ENCODE measurements at places on chromosomes 6 and 20. TPM values are rescaled to one million over a fixed set of nuclear protein-coding genes. Genes with fewer than 3 reads are reported as not detected.

CDYL gene
- total RNA-seq: 27.7 TPM

TBCC gene
- total RNA-seq: 12.8 TPM

DNA sequence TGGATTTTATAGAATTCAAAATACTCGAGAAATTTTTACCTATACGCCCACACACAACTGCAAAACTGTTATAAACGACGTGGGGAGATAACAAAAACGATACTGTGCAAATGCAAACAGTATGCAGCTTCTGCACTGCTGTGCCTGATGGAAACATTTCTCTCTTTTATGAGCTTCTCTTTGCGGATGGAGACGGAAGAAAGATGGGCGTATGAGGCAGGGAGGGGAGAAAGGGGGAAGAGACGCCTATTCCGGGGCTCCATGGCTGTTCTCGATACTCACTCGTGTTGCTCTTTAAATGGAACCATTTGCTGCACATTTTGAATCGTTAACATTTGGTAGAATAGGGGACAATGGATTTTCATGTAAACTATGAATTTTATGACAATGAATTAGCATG is 69.1 kb upstream of the EXOC2 start:
- no peak for DNase-seq

SMIM29 gene
- 27.1 TPM for total RNA-seq

GRCh38 chr20:61500791-61501321 is 248.8 kb downstream of the CDH4 start:
- DNase-seq: no peak

GRCh38 chr6:2434116-2434515 is 188.7 kb upstream of the GMDS start:
- DNase-seq: no peak

FAM184A gene
- total RNA-seq: 0.93 TPM

DNA sequence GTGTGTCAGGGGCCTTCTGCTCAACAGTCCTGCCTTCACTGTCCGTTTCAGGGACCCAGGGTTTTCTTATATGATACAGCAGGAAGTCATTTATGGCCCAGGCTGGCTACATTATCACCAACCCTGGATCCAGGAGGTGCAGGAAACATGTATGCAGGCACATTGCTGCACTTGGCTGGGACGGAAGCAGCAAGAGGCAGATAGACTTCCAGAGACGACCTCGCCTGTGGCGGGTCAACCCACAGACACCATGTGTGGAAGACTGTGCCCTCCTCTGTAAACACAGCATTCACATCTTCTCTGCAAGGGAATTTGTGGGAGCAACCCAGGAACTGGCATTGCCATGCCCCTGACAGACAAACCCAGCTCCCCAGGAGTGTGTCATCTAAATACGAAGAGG is 43.7 kb downstream of the TBC1D7 start:
- no peak for DNase-seq

GRCh38 chr6:32581315-32582095 is 8.1 kb downstream of the HLA-DRB1 start:
- DNase-seq: no peak

Data from left ventricle myocardium inferior (tissue), 1 donor.